ENCODE measurements at places on chromosomes 7 and 10.

- DNase-seq: no peak
These were observed 44.5 kb downstream of the HBP1 start for GRCh38 chr7:107213193-107213788.

DNA sequence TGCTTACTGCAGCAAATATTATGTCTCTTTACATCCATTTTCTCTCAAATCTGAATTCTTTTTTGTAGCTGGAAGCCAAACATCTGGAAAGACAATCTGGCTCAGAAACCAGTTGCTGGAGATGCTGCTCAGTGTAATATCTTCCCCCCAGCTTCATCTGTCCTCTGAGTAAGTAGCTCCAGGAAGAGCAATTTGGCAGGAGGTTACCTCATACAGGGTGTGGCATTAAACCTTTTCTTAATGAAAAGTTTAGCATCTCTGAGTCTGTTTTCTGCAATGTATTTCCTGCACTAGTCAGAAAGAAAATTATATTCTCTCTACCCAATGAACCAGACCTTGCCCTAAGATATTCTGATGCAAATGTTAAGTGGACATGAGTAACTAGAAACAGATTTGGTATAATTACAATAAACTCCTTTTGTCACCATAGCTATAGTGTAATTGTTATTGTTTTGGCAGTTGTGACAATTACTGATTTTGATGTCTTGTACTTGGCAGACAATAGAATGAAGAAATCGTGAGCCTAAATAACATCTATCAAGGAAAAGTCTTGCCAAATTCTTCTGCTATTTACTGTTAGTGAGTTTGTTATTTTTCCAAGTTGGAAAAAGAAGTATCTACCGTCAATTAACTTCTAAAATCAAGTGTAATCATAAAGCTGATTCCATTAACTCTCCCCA lies 123.3 kb downstream of the WDFY4 start:
- DNase-seq: no peak

DNA sequence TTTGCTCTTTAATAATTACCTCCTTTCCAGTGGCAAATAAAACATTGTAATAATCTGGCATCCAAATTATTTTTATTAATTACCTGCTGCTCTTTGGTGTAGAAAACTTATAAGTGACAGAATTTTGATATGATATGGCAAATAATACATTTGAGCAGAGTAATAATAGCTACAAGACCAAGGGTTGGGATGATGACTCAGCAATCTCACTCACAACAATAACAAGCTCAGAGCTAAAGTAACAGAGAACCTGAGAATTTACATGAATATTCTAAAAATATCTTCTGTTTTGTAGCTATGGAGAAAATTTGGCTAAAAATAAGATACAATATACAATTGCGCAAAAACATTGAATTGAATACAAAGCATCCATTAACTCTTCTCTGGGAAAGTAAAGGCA lies 480.8 kb upstream of the COBL start:
- DNase-seq: no peak

DNA sequence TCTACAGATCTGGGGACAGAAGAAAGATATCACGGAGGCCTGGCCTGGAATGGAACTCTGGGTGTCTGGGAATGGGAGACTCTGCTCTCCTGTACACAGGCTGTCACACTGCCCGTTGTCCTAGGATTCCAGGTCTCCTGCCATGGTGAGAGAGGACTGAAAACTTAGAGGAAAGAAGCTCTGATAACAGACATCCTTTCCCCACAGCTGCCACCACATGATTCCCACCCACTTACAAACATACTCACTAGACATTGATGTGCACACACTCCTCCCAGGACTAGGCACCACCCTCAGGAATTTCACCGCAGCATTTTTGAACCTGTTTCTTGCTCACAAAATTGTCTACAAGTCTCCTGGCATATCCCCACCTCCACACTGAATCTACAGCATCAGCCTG lies 5.7 kb downstream of the ZNF92 start:
- DNase-seq: no peak

DNA sequence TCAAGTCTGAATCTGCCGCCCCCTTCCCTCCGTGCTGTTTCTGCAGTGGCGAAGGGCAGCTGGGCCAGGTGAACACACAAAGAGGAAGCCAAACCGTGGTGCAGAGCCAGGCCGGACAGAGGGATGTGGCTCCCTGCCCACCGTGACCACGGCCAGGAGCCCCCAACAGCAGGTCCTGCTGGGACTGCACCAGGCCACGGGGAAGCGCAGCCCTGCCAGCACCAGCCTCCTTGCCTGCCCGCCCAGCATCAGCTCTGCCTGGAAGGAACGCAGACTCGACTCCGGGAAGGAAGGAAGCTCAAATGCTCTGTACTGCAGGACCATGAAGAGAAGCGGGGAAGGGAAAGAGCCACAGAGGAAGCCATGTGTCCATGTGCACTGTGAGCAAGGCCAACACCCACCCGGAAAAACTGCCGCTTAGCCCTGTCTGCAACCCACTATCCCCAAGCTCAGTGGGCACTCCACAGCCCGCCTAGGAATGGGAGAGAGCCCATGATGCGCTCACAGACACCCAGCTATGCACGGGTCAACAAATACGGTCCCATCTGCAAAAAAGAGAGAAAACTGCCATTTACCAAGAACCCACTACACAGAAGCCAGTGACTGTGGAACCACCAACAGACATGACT lies 19.0 kb downstream of the GPER1 start:
- no peak for DNase-seq

GRCh38 chr10:33930079-33930478 lies 595.6 kb upstream of the NRP1 start:
- DNase-seq: no peak

GRCh38 chr10:18008986-18009385 lies 57.3 kb downstream of the SLC39A12 start:
- DNase-seq: no peak

DNA sequence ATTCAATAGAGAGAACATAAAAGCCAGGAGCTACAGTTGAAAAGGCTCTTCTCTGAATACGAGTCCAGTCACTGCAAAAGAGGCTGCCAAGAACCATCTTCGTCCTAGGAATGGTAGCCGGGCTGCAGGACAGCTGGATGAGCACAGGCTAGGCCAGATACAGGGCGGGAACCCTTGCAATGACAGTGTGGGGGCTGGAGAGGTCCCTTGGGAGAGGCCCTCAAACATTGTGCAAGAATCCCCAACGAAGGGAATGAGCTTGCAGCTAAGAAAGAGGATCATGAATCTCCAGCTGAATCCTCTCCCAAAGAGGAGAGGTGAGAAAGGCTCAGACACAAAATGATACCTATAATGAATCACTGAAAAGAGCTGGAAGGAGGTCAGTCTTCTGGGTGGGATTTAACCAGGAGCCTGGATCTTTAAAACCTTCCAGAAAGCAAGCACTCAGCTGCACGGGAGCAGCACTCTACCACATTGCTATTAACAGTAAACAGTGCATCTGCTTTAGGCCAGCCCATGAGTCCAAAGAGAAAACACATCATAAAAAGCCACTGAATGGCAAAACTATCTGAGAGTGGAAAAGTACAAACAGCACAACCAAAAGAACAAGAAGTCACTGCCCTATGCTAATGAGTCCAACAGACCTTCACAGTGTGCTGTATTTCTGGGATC lies 287.9 kb downstream of the TNS3 start:
- DNase-seq: no peak

GRCh38 chr10:103643381-103643780 lies 149.9 kb downstream of the NEURL1 start:
- DNase-seq: no peak

DNA sequence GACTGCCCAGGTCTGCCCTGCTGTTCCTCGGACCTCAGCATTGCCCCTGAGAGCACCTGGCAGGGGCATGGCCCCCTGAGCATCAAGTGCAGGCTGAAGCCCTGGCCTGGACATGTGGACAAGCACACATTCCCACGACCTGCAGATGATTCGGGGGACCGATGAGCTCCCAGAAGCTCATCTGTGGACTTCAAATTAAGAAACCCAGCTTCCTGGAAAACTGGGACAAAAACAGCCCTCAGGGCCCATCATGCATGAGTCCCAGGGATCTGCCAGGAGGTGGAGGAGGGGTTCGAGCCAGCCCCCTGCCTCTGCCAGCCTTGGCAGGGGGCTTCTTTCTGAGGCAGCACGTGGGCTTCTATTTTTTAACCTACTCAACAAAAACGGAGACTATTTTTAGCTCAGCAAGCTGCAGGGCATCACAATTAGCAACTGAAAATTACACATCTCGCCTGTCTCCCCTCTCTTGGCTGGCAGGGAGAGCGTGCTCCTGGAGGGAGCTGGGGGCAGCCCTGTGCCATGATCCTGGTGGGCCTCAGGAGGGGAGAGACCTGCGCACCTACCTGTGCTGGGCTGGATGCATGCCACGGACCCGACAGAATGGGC lies 51.8 kb downstream of the RASGEF1A start:
- DNase-seq: no peak

- DNase-seq: no peak
These were observed 71.7 kb upstream of the AUTS2 start for GRCh38 chr7:69526570-69526969.

DNA sequence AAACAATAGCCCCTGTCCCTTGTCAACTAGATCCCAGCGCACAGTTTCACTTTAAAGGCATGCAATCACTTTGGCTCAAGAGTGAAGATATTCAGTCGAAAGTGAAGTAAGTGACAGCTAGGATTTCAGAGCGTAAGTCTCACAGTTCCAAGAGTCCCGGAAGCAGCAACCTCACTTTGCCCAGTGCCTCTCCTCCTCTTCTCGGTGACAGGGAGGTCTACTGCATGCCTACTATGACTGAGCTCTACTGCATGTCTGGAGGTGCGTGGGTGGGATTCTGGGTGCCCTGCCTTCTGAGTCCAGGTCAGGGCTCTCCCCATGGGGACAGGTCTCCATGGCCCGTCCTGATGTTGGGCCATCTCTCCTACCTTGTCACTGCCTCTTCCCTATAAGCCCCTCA lies 17.0 kb downstream of the PRKCQ start:
- no peak for DNase-seq

- no peak for DNase-seq
These were observed 61.2 kb downstream of the SH2D4B start for GRCh38 chr10:80598951-80599350.

DNA sequence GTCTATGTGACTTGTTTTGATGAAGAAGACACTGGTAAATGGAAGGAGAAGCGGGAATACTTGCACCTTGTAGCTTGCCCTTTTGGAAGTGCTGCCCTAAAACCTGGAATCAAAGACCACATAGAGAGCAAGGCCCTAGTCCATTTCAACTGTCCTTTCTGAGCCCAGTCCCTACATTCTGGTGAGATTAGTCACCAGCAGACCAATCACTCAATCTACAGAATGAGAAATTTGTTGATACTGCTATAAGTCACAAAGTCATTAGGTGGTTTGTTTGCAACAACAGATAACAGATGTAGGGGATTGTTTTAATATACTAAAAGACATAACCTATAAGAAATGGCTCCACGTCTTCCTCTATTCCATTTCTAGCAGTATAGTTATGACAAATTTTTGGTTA lies 33.6 kb downstream of the WASL start:
- no peak for DNase-seq

DNA sequence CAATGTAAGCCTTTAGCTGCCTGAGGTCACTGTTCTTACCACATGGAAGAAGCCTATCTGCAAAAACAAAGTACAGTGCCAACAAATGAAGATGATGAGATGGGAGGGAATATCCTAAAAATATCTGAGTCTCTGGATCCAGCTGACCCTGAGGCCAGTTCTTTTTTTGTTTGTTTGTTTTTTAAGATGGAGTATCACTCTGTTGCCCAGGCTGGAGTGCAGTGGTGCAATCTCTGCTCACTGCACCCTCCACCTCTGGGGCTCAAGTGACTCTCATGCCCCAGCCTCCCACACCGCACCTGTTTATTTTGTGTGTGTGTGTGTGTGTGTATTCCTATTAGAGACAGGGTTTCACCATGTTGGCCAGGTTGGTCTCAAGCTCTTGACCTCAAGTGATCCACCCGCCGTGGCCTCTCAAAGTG lies 44.9 kb downstream of the HYCC1 start:
- DNase-seq: no peak

DNA sequence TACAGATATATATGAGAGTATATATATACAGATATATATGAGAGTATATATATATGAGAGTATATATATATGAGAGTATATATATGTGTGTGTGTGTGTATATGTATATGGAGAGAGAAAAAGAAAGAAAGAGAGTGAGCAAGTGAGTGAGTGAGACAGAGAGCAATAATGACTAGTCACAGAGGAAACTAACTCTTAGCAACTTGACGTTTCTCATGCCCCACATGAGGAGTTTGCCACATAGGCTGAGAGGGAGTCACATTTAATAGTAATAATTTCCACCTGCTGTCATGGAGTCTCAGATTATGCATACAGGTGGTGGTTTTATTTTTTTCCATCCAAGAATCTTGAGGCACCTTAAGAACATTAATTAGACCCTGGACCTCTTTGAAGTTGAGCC lies 199.9 kb downstream of the GATA3 start:
- no peak for DNase-seq

DNA sequence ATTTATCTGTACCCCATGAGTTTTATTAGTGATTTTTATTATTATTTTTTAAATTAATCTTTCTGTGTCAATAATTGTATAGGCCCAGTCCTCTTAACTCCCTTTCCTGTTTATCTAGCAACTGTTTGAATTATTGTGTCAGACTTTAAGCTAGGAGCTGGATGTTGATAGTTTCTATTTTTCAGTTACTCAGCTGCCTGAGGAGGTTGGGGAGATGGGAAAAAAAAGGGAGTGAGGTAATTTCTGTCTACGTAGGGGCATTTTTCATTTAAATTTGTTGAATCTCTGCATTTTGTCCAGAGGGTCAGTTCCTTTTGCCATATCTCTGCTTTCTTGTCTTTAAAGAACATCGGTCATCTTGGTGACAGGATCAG lies 5.0 kb upstream of the ZNF518A start:
- DNase-seq: no peak

GRCh38 chr10:43698156-43698555 lies 49.5 kb upstream of the ZNF32 start:
- DNase-seq: no peak

GRCh38 chr7:135944753-135945152 lies 32.4 kb downstream of the MTPN start:
- DNase-seq: no peak

GRCh38 chr7:300546-301290 lies 10.7 kb downstream of the FOXL3 start:
- DNase-seq: no peak

- DNase-seq: no peak
These were observed 3.0 kb downstream of the IRF5 start for GRCh38 chr7:128940494-128941322.

DNA sequence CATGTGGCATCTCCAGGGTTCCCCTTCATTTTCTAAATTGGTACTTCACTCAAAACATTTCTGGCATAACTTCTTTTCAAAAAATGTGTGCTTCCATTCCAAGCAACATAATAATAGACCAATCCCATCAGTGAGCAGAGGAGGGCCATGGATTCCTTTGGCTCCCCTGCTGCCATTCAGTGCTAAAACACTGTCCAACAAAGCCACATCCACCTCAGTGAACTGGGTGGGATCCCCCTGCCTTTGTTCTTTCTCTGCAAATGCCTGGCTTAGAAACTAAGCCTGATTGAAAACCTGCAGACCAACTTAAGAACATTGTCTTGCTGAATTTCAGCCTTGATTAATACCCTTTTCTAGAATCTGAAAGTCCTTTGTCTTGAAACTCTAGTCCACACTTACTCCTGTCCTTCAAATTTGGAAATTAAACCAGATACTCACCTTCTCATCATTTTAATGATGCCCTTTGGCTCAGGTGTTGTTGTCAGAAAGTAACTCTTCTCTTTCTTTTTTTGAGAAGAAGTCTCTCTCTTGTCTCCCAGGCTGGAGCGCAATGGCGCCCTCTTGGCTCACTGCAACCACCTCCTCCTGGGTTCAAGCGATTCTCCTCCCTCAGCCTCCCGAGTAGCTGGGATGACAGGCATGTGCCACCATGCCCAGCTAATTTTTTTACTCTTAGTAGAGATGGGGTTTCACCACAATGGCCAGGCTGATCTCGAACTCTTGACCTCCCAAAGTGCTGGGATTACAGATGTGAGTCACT lies 132.3 kb downstream of the PLXNA4 start:
- no peak for DNase-seq
